Naive B cell (primary cell): ENCODE measurements at places on chromosomes 4 and X. TPM values are rescaled to one million over a fixed set of nuclear protein-coding genes. Genes with fewer than 3 reads are reported as not detected.

The ARX gene
- not detected for polyA plus RNA-seq

The CTPS2 gene
- 6.0 TPM for polyA plus RNA-seq

The CDS1 gene
- polyA plus RNA-seq: not detected

The SLC6A14 gene
- polyA plus RNA-seq: not detected

The PGK1 gene
- polyA plus RNA-seq: 382 TPM

The TEX13C gene
- polyA plus RNA-seq: not detected

The PABPC1L2B gene
- polyA plus RNA-seq: not detected

The TTC29 gene
- polyA plus RNA-seq: not detected

The ASMT gene
- not detected for polyA plus RNA-seq
